ENCODE measurements at places on chromosomes 12 and 14.

GRCh38 chr12:1533205-1533601, 61.2 kb downstream of the FBXL14 start:
- peak overlapping the region; percentile 84 for H3K4me3 ChIP-seq
- no peak overlapping the region for H3K27ac ChIP-seq
- H3K27me3 ChIP-seq = peaks cover 72% of the 10 kb centered on the region
- H3K36me3 ChIP-seq = no peaks in the 10 kb centered on the region
- peaks cover 21% of the 10 kb centered on the region for H3K4me1 ChIP-seq
- no peak for DNase-seq

DNA sequence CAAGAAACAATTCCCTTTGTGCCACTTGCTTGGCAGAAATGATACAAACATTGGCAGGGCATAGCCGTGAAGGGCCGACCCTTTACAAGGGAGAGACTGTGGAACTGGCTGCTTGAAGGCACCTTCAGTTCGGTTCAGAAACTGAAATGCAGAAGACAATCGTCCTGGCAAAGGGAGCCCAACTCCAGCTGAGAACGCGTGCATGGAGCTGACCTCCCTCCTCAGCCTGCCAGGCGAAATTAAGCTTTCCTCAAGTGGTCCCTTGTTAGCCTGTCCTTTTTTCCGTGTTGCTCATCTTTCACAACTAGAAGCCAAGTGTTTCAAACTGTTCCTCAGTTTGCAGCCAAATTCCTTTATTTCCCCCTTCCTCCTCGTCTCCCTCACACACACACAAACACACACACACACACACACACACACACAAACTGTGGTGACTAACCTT, 8.1 kb downstream of the LGR5 start:
- H3K36me3 ChIP-seq = no peaks in the 10 kb centered on the region
- H3K27me3 ChIP-seq = peaks cover 14% of the 10 kb centered on the region
- no peak for DNase-seq
- peaks cover 5% of the 10 kb centered on the region for H3K4me1 ChIP-seq
- H3K4me3 ChIP-seq = no peak overlapping the region

- DNase-seq = no peak
- H3K27ac ChIP-seq = no peak overlapping the region
- H3K36me3 ChIP-seq = no peaks in the 10 kb centered on the region
- no peak overlapping the region for H3K4me3 ChIP-seq
- H3K4me1 ChIP-seq = no peaks in the 10 kb centered on the region
Observed at GRCh38 chr14:41549821-41550607, 56.7 kb upstream of the LRFN5 start.

GRCh38 chr12:75951399-75952278, 79.9 kb downstream of the PHLDA1 start:
- no peak for DNase-seq
- H3K4me1 ChIP-seq = no peaks in the 10 kb centered on the region
- H3K27ac ChIP-seq = no peak overlapping the region
- peaks cover 4% of the 10 kb centered on the region for H3K27me3 ChIP-seq
- no peaks in the 10 kb centered on the region for H3K36me3 ChIP-seq

DNA sequence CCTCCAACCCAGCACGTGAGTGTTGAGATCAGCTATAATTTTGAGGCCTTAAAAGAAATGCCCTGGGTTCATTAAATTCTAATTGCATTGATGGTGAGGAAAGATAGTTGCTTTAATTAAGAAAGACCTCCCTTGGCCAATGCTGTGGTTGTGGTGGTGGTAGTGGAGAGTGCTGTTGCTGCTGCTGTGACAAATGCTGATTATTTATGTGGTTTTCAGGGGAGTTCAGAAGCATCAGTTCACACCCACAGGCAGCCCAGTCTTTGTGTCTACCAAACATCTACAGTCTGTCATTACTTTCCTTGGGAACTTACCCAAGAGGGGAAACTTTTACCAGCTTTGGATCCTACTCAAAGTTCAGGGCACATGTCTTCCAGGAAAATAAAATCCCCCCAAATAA, 178.4 kb upstream of the PARP11 start:
- no peaks in the 10 kb centered on the region for H3K4me1 ChIP-seq
- no peak overlapping the region for H3K27ac ChIP-seq
- DNase-seq = no peak
- peaks cover 9% of the 10 kb centered on the region for H3K27me3 ChIP-seq
- no peaks in the 10 kb centered on the region for H3K36me3 ChIP-seq

DNA sequence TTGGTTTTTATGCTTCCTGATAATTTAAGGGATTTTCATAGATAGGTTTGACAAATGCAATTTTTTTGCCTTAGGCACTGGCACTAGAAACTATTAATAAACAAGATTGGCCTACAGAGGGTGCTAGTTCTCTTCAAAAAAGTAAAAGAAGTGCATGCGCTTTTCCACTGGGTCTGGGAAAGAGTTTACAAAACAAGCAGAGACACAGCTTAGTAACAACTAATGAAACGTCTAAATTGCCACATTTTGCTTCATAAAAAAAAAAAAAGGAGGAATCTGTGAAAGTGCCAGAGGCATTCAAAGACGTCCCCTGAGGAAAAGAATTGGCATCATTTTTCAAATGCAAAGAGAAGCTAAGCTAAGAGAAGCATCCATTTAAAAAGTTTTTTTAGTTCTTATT, 58.3 kb upstream of the EEA1 start:
- no peaks in the 10 kb centered on the region for H3K36me3 ChIP-seq
- DNase-seq = peak; percentile 45
- H3K27ac ChIP-seq = peak overlapping the region; percentile 27
- peak overlapping the region; percentile 74 for H3K4me3 ChIP-seq
- no peaks in the 10 kb centered on the region for H3K27me3 ChIP-seq

DNA sequence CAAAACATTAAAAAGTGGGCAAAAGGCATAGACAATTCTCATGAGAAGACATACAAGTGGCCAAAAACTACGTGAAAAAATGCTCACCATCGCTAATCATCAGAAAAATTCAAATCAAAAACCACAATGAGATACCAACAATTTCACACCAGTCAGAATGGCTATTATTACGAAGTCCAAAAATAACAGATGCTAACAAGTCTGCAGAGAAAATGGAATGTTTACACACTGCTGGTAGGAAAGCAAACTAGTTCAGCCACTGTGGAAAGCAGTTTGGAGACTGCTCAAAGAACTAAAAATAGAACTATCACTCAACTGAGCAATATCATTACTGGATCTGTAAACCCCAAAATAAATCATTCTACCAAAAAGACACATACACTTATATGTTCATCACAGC, 76.2 kb downstream of the PRKD1 start:
- no peak overlapping the region for H3K4me3 ChIP-seq
- peaks cover 7% of the 10 kb centered on the region for H3K36me3 ChIP-seq
- no peak for DNase-seq
- H3K27me3 ChIP-seq = no peaks in the 10 kb centered on the region

GRCh38 chr14:89720741-89721729, 233.5 kb downstream of the EFCAB11 start:
- H3K27ac ChIP-seq = peak overlapping the region; percentile 99
- H3K4me3 ChIP-seq = peak overlapping the region; percentile 77
- DNase-seq = peak; percentile 89
- peaks cover 56% of the 10 kb centered on the region for H3K4me1 ChIP-seq
- no peaks in the 10 kb centered on the region for H3K27me3 ChIP-seq
- no peaks in the 10 kb centered on the region for H3K36me3 ChIP-seq

GRCh38 chr12:41293011-41293410, 104.9 kb downstream of the PDZRN4 start:
- no peaks in the 10 kb centered on the region for H3K27me3 ChIP-seq
- no peaks in the 10 kb centered on the region for H3K4me1 ChIP-seq
- H3K36me3 ChIP-seq = no peaks in the 10 kb centered on the region
- no peak overlapping the region for H3K27ac ChIP-seq
- DNase-seq = no peak
- no peak overlapping the region for H3K4me3 ChIP-seq

DNA sequence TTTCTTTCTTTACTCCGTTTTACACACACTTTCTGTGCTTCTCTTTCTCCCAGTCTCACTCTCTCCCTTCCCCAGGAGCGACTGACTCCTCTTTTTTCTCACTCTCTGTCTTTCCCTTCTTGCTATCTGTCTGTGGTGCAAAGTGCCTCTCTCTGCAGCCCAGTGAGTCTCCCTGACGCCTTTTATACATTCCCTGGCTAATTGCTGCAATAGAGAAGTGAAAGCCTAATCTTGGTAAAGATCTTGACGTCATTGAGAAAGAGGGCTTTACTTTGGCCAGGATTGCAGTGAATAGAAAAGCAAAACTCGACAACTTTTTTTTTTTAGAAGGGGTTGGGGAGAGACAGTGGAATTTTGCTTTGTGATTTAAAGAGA, 706 bp upstream of the DIO2 start:
- H3K36me3 ChIP-seq = no peaks in the 10 kb centered on the region
- no peak for DNase-seq
- H3K27me3 ChIP-seq = no peaks in the 10 kb centered on the region
- H3K4me1 ChIP-seq = peaks cover 3% of the 10 kb centered on the region

- H3K4me1 ChIP-seq = peaks cover 45% of the 10 kb centered on the region
- H3K36me3 ChIP-seq = peaks cover 11% of the 10 kb centered on the region
- H3K27ac ChIP-seq = peak overlapping the region; percentile 67
- H3K27me3 ChIP-seq = no peaks in the 10 kb centered on the region
- DNase-seq = no peak
Observed at GRCh38 chr14:71541271-71541670, 391.0 kb upstream of the RGS6 start.

GRCh38 chr12:25716842-25717241, 163.8 kb upstream of the LMNTD1 start:
- no peak overlapping the region for H3K4me3 ChIP-seq
- no peaks in the 10 kb centered on the region for H3K4me1 ChIP-seq
- no peak for DNase-seq

DNA sequence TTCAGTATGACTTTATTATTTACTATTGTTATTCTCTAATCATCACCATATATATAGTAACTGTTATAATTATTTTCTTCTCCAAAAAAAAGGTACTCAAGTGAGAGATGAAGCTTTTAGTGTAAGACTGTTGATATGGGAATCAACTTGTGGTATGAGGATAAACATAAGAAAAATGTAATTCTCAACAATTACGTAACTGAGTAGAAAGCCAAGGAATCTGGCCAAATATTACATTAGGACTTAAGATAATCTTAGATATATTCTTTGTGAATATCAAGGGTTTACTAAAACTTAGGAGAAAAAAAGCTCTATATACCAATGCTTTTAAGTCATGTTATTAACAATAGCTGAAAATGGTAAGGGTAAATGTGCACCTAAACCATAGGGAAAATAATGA, 13.3 kb downstream of the SENP1 start:
- H3K4me1 ChIP-seq = peaks cover 4% of the 10 kb centered on the region
- H3K27me3 ChIP-seq = no peaks in the 10 kb centered on the region
- no peak overlapping the region for H3K27ac ChIP-seq
- H3K36me3 ChIP-seq = no peaks in the 10 kb centered on the region

DNA sequence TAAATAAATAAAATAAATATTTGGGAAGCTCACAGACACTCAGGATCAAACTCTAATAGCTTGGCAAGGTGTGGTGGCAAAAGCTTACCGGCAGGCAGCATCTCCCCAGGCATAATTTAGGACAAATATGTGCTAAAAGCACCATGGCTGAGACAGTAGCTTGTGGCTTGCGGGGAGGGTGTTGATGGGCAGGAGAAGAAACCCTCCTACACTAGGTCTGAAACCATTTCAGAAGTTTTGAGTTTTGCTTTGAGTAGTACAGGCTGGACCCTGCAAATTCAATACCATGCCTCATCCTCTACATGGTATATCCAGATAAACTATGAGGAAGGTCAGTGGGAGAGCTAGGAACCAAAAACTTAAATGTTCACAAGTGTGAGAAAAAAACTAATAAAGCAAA, 33.1 kb downstream of the MAP3K9 start:
- no peaks in the 10 kb centered on the region for H3K27me3 ChIP-seq
- no peaks in the 10 kb centered on the region for H3K36me3 ChIP-seq
- H3K27ac ChIP-seq = no peak overlapping the region
- peaks cover 40% of the 10 kb centered on the region for H3K4me1 ChIP-seq
- no peak for DNase-seq
- no peak overlapping the region for H3K4me3 ChIP-seq

- DNase-seq = no peak
- H3K4me1 ChIP-seq = no peaks in the 10 kb centered on the region
- no peak overlapping the region for H3K27ac ChIP-seq
- H3K27me3 ChIP-seq = no peaks in the 10 kb centered on the region
- H3K4me3 ChIP-seq = no peak overlapping the region
Observed at GRCh38 chr14:41385797-41386196, 220.9 kb upstream of the LRFN5 start.

DNA sequence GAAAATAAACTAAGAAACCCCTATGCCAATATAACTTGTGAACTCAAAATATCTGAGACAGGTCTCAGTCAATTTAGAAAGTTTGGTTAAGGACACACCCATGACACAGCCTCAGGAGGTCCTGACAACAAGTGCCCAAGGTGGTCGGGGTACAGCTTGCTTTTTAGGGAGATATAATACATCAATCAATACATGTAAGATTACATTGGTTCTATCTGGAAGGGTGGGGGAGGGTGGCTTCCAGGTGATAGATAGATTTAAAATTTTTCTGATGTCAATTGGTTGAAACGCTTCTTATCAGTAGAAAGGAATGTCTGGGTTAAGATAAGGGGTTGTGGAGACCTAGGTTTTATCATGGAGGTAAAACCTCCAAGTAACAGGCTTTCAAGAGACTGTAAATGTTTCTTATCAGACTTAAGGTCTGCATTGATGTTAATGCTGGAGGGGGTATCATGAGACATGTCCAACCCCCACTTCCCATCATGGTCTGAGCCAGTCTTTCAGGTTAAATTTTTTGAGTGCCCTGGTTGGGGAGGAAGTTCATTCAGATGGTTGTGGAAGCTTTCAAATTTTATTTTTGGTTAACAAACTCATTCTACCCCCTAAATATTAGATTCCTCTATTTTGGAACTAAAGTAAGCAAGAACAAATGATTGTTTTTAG, 82.0 kb upstream of the RASSF8 start:
- no peaks in the 10 kb centered on the region for H3K36me3 ChIP-seq
- H3K27me3 ChIP-seq = peaks cover 6% of the 10 kb centered on the region
- H3K4me3 ChIP-seq = no peak overlapping the region
- no peaks in the 10 kb centered on the region for H3K4me1 ChIP-seq
- H3K27ac ChIP-seq = no peak overlapping the region

- no peak overlapping the region for H3K4me3 ChIP-seq
- no peak for DNase-seq
- no peak overlapping the region for H3K27ac ChIP-seq
- H3K36me3 ChIP-seq = no peaks in the 10 kb centered on the region
- peaks cover 10% of the 10 kb centered on the region for H3K4me1 ChIP-seq
Observed at GRCh38 chr12:52364061-52364460, 3.2 kb downstream of the KRT85 start.

- H3K27ac ChIP-seq = no peak overlapping the region
- H3K4me3 ChIP-seq = no peak overlapping the region
- no peaks in the 10 kb centered on the region for H3K36me3 ChIP-seq
- H3K4me1 ChIP-seq = peaks cover 6% of the 10 kb centered on the region
Observed at GRCh38 chr12:13005649-13006048, 5.6 kb upstream of the HEBP1 start.

GRCh38 chr12:113478351-113479011, 6.8 kb upstream of the LHX5 start:
- peaks cover 19% of the 10 kb centered on the region for H3K36me3 ChIP-seq
- no peak overlapping the region for H3K4me3 ChIP-seq

DNA sequence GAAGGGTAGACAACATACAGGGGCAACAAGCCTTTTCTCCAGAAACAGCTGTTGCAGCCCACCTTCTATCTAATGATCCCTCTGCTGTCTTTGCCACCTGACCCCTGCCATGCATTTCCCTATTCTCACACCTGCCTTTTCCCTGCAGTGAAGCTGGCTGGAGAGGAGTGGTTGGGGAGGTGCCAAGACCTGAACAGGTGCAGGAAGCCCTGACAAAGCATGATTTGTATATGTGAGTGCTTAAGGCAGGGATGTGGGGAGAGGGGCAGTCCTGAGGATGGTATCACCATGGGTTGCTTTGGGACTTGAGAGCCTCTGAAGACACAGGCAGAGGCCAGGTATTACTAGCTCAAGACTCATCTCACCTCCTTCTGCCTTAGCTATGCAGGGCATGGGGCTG, 2.9 kb upstream of the PFDN5 start:
- no peaks in the 10 kb centered on the region for H3K36me3 ChIP-seq
- H3K4me3 ChIP-seq = no peak overlapping the region
- H3K27ac ChIP-seq = no peak overlapping the region
- no peak for DNase-seq

Data from naive B cell (primary cell).